ENCODE measurements at places on chromosomes 3 and 15. TPM values are rescaled to one million over a fixed set of nuclear protein-coding genes. Genes with fewer than 3 reads are reported as not detected.

VGLL3 gene
- 26.8 TPM for total RNA-seq

DNA sequence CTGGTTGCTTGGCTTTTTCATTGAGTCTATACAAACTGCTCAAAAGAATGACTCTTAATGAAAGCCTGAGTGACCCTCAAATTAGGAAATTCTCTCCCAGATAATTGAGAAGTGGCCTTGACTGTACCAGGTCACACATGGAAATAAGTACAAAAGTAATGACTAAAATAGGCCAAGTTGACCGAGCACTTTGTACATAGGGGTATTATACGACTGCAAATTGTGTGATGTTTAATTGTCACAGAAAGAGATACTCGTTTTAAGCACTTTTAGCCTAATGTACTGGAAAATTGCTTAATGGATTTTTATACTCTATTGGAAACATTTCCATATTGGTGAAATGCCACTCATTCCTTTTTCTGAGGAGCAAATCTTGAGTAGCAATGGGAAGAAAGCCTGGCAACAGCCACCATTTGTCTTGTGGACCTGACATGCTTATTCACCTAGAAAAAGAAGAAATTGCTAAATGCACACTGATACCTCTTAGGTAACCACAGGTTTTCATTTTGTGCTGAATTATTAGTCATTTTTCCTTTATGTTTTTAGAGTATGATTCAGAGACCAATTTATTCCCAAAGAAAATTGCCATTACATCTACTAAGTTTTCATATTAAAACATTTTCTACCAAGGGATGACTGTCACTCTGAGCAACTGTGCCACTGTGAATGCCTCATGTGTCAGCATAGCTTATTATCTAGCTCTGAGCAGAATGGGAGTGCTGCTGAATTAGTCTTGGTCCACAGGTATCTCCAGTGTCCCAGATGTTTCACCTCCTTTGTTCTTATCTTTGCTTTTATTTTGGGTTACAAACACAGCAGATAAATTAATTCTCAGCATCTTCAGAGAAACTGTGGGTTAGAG lies 8.9 kb upstream of the PXK start:
- DNase-seq, result no peak
- no peaks in the 10 kb centered on the region for H3K36me3 ChIP-seq
- no peak overlapping the region for H3K4me3 ChIP-seq
- no peaks in the 10 kb centered on the region for H3K4me1 ChIP-seq

ASB14 gene
- total RNA-seq, result not detected

STRA6 gene
- total RNA-seq, result 83.6 TPM

- no peaks in the 10 kb centered on the region for H3K36me3 ChIP-seq
- H3K27me3 ChIP-seq, result no peaks in the 10 kb centered on the region
- peaks cover 25% of the 10 kb centered on the region for H3K4me1 ChIP-seq
- H3K27ac ChIP-seq, result no peak overlapping the region
Observed at GRCh38 chr3:169041677-169042171, 621.8 kb downstream of the MECOM start.

GOLGA6B gene
- total RNA-seq, result 0.22 TPM

DNA sequence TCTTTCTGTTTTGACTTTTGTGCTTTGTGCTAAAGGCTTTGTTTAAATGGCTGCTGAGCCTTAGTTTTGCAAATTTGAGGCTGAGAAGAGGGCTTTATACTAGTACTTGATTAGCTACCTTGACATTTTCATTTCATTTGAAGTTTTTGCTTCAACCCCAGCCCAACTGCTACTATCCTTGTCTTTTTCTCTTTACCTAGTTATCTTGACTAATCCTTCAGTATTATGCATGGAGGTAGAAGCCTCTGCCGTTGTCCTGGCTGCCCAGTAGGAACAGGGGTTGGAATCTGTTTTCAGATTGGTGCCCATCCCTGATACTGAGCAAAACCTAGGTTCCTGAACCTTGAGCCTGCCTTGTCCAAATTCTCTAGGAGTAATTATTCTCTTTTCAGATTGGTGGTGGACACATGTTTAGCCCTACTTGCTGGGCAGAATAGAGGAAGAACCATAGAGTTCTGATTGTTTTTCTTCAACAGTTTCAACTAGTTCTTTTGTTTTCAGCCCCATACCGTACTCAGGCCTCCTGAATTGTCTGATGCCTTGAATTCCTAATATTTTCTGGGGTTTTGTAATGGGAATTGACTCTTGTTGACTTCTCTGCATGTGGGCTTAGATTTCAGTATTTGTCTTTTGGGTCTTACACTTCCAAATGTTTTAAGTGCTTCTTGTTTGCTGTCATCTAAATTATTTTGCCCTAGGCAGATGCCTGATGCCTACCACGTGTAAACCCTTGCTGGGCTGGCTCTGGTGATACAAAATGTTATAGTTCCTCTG lies 143.2 kb downstream of the DOCK3 start:
- H3K27ac ChIP-seq, result peak overlapping the region; percentile 48
- peak; percentile 80 for DNase-seq
- no peaks in the 10 kb centered on the region for H3K27me3 ChIP-seq
- peaks cover 51% of the 10 kb centered on the region for H3K4me1 ChIP-seq
- no peaks in the 10 kb centered on the region for H3K36me3 ChIP-seq

NEK10 gene
- total RNA-seq, result 4.3 TPM

DNA sequence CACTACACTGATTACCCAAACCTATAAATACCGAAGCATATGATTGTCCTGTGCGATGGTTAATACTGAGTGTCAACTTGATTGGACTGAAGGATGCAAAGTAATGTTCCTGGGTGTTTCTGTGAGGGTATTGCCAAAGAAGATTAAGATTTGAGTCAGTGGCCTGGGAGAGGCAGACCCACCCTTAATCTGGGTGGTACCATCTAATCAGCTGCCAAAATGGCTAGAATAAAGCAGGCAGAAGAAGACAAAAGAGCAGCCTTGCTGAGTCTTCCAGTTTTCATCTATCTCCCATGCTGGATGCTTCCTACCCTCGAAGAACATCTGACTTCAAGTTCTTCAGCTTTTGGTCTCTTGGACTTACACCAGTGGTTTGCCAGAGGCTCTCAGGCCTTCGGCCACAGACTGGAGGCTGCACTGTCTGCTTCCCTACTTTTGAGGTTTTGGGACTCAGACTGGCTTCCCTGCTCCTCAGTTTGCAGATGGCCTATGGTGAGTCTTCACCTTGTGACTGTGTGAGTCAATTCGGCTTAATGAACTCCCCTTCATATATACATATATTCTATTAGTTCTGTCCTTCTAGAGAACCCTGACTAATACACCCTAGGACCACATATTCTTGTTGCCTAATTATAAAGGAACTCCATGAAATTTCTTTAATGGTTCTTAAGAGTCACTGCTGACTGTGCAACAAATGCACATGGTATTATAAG lies 31.7 kb downstream of the CSNK1G1 start:
- no peak overlapping the region for H3K4me3 ChIP-seq
- no peaks in the 10 kb centered on the region for H3K4me1 ChIP-seq
- no peaks in the 10 kb centered on the region for H3K27me3 ChIP-seq
- no peak overlapping the region for H3K27ac ChIP-seq

DNA sequence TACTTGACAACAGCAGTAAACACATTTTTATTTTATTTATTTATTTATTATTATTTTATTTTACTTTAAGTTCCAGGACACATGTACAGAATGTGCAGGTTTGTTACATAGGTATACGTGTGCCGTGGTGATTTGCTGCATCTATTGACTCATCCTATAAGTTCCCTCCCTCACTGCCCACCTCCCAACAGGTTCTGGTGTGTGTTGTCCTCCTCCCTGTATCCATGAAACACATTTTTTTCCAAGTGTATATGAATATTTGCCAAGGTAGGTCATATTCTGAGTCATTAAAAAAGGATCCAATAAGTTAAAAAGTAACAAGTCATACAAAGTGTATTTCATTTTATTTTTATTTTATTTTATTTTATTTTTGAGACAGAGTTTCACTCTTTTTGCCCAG lies 567.3 kb upstream of the KCNMB2 start:
- DNase-seq, result no peak
- H3K27me3 ChIP-seq, result no peaks in the 10 kb centered on the region
- no peak overlapping the region for H3K27ac ChIP-seq

- H3K36me3 ChIP-seq, result 0 out of 2 replicates have a peak, but pooled peaks cover 3% of the 10 kb centered on the region
- DNase-seq, result no peak
- no peaks in the 10 kb centered on the region for H3K27me3 ChIP-seq
- H3K4me3 ChIP-seq, result peak overlapping the region; percentile 90
- peak overlapping the region; percentile 50 for H3K27ac ChIP-seq
Observed at GRCh38 chr15:75023872-75024636, 664 bp downstream of the PPCDC start.

- H3K4me1 ChIP-seq, result peaks cover 31% of the 10 kb centered on the region
- H3K27ac ChIP-seq, result no peak overlapping the region
- DNase-seq, result no peak
- H3K27me3 ChIP-seq, result no peaks in the 10 kb centered on the region
Observed at GRCh38 chr3:24589931-24590880, 95.6 kb upstream of the THRB start.

GRCh38 chr3:126417981-126418530 lies 23.3 kb downstream of the CFAP100 start:
- H3K27ac ChIP-seq, result no peak overlapping the region
- no peak overlapping the region for H3K4me3 ChIP-seq
- H3K27me3 ChIP-seq, result no peaks in the 10 kb centered on the region
- no peaks in the 10 kb centered on the region for H3K36me3 ChIP-seq

DNA sequence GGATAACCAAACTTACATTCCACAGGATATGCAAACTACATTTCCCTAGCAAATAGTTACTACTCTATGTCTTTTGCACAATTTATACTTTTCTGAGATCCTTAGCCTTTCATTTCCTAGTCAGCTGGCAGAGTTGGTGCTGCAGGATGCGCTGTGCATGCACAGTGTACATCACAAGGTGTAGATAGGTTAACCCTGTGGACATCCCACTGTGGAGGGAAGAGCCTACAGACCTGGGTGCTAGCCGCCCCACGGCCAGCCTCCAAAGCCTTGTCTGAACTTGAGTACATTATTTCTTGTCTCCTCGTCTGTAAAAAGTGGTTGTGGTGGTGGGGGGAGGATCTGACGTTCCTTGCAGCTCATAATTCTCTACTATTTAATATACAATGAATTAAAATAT lies 3.5 kb downstream of the TNFSF10 start:
- H3K36me3 ChIP-seq, result no peaks in the 10 kb centered on the region
- peaks cover 7% of the 10 kb centered on the region for H3K4me1 ChIP-seq
- H3K27me3 ChIP-seq, result no peaks in the 10 kb centered on the region
- no peak overlapping the region for H3K4me3 ChIP-seq

MLF1 gene
- total RNA-seq, result 55.5 TPM

TM4SF1 gene
- 146 TPM for total RNA-seq

DNA sequence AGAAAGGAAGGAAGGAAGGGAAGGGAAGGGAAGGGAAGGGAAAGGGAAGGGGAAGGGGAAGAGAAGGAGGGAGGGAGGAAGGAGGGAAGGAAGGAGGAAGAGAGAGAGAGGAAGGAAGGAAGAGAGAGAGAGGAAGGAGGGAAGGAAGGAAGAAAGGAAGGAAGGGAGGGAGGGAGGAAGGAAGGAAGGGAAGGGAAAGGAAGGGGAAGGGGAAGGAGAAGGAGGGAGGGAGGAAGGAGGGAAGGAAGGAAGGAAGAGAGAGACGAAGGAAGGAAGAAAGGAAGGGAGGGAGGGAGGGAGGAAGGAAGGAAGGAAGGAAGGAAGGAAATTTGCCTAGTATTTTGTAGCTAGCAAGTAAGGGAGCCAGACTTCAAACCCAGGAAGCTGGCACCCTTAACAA lies 583.9 kb downstream of the RBMS3 start:
- no peak overlapping the region for H3K27ac ChIP-seq
- no peak for DNase-seq
- H3K27me3 ChIP-seq, result no peaks in the 10 kb centered on the region

DNA sequence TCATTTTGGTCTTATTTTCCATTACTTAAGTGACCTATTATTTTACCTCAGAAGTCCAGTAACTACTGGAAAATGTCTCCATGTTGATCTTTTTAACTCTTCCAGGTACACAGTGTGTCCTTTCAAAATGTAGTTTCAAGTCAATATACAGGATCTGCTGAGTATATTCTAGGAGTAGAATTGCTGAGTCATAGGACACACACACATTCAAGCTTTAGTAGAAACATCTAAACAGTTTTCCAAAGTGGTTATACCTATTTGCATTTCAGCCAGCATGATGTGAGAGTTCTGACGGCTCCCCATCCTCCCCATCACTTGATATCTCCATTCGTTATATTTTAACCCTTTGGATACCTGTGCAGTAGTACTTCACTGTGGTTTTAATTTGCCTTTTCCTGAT lies 271.9 kb downstream of the MCTP2 start:
- H3K36me3 ChIP-seq, result no peaks in the 10 kb centered on the region
- H3K27me3 ChIP-seq, result no peaks in the 10 kb centered on the region
- no peak overlapping the region for H3K4me3 ChIP-seq
- no peak for DNase-seq
- no peaks in the 10 kb centered on the region for H3K4me1 ChIP-seq
- H3K27ac ChIP-seq, result no peak overlapping the region

GALNT15 gene
- total RNA-seq, result not detected

RASGRF1 gene
- total RNA-seq, result 6.0 TPM

GRCh38 chr3:193211173-193211572 lies 29.8 kb upstream of the PLAAT1 start:
- no peak for DNase-seq
- no peaks in the 10 kb centered on the region for H3K36me3 ChIP-seq
- no peak overlapping the region for H3K27ac ChIP-seq
- H3K4me3 ChIP-seq, result no peak overlapping the region

- no peak overlapping the region for H3K4me3 ChIP-seq
- peaks cover 49% of the 10 kb centered on the region for H3K27me3 ChIP-seq
- H3K36me3 ChIP-seq, result no peaks in the 10 kb centered on the region
- H3K27ac ChIP-seq, result no peak overlapping the region
Observed at GRCh38 chr15:81398910-81399551, 25.0 kb upstream of the TMC3 start.

LMAN1L gene
- not detected for total RNA-seq

- no peak overlapping the region for H3K27ac ChIP-seq
- H3K36me3 ChIP-seq, result no peaks in the 10 kb centered on the region
- no peak for DNase-seq
- H3K4me1 ChIP-seq, result peaks cover 17% of the 10 kb centered on the region
Observed at GRCh38 chr15:60525341-60526039, 46.5 kb upstream of the ICE2 start.

IQCH gene
- 7.5 TPM for total RNA-seq

SCN5A gene
- 4.7 TPM for total RNA-seq

CSPG5 gene
- total RNA-seq, result 1.3 TPM

GRCh38 chr15:36603987-36604386 lies 24.6 kb downstream of the CDIN1 start:
- H3K27ac ChIP-seq, result no peak overlapping the region
- no peaks in the 10 kb centered on the region for H3K27me3 ChIP-seq
- no peaks in the 10 kb centered on the region for H3K36me3 ChIP-seq
- no peak for DNase-seq

GRCh38 chr3:86990734-86991481 lies at the start of gene VGLL3:
VGLL3 (minus strand) TSS chr3:86991149; CDS start chr3:86990743, 406 bp downstream.
- peak within 1 kb of the TSS; percentile 67 for H3K4me3 ChIP-seq
- H3K27ac ChIP-seq, result peak within 1 kb of the TSS; percentile 69
- peak; percentile 62 for DNase-seq
- H3K27me3 ChIP-seq, result no peaks in the 10 kb centered on the region

Measured in PC-9 (cell line).